ENCODE measurements at places on chromosomes 6 and 20.

DNA sequence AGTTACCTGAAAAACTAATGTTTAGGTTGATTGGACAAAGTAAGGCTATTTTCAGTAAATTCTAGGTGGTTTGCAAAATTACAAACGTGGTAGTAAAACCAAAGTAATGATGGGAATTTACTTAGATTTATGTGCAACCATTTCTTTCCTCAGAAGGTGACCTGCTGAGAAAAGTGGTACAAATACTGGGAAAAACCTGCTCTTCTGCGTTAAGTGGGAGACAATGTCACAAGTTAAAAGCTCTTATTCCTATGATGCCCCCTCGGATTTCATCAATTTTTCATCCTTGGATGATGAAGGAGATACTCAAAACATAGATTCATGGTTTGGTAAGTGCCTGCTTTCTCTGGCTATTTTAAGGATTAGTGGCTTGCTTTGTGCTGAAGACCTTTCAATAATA lies 18.2 kb downstream of the TPX2 start:
- DNase-seq = no peak

DNA sequence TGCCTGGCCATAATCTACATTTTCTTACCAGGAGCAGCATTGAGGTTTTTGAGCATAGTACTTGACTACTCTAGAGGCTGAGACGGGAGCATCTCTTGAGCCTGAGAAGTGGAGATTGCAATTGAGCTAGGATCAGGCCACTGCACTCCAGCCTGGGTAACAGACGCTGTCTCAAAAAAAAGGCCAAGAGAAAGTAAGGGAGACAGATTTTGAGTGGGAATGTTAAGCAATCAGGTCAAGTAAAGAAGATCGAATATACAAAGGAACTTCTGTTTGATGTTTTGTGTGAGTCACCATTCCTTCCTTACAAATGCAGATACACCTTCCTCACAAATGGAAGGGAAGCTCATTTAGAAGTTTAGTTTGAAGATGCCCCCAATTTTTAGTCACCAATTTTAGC lies 4.4 kb downstream of the PNRC1 start:
- DNase-seq = no peak

- peak; percentile 35 for DNase-seq
Measured at GRCh38 chr6:84227044-84227433, 404 bp downstream of the CEP162 start.

DNA sequence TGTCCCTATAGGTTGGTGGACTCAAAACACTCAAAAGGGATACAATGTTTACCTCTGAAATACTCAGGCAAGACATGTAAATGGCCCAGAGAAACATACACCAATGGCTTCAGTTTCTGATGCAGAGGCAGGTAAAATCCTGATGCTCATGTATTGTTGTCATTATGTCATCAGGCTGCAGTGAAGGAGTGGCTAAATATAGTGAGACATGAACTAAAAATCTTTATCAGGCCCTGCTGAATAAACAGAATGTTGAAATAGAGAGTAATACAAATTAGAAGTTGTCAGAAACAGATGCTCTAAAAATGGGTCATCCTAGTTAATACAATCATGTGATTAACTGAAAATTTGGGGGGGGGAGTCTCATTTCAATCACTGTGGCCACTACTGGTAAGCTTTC lies 20.4 kb downstream of the PTPRK start:
- DNase-seq = no peak

GRCh38 chr6:110093981-110094380 lies 85.5 kb downstream of the WASF1 start:
- no peak for DNase-seq

GRCh38 chr20:39019805-39020325 lies 57.7 kb downstream of the DHX35 start:
- no peak for DNase-seq

DNA sequence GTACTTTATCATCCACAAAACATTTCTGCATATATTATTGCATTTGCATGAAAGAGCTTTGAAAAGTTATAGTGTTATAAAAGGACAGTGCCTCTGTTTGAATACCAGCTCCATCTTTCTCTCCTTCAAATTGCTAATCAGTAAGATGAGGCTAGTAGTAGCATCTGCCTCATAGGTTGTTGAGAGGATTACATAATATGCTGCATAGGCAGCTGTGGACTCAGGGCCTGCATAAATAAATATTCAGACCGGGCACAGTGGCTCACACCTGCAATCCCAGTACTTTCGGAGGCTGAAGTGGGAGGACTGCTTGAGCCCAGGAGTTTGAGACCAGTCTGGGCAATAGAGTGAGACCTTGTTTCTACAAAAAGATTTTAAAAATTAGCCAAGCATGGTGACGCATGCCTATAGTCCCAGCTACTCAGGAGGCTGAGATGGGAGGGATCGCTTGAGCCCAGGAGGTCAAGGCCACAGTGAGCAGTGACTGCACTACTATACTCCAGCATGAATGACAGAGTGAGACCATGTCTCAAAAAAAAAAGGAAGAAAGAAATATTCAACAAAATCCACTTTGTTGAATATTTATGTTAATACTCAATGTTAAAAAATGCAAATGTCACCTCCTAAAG lies 18.3 kb upstream of the SEC63 start:
- DNase-seq = no peak

DNA sequence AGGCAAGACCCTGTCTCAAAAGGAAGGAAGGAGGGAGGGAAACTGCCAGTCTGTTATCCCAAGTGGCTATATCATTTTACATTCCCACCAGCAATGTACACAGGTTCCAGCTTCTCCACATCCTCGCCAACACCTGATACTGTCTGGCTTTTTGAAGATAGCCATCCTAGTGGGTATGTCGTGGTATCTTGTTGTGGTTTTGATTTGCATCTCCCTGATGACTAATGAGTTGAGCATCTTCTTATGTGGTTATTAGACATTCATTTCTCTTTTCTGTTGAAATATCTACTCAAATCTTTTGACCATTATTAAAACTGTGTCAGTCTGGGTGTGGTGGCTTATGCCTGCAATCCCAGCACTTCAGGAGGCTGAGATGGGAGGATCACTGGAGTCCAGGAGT lies 47.9 kb upstream of the ARID1B start:
- DNase-seq = no peak

DNA sequence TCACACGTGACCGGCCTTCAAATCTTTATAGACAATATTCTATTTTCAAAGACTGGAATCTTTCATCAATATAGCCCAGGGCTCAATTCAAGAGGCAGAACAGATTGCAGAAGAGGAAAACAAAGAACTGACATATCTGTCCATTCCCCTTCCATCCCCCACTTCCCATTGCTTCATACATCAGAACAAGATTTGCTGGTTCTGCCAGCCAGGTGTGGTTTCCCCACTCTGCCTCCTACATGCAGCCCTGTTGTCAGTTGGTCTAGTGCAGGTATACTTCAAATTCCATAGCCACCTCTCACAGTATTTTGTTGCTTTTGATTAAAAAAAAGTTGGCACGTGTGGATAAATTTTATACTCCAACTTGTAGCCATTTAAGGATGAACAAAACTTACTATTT lies 174.9 kb downstream of the CD109 start:
- DNase-seq = no peak

DNA sequence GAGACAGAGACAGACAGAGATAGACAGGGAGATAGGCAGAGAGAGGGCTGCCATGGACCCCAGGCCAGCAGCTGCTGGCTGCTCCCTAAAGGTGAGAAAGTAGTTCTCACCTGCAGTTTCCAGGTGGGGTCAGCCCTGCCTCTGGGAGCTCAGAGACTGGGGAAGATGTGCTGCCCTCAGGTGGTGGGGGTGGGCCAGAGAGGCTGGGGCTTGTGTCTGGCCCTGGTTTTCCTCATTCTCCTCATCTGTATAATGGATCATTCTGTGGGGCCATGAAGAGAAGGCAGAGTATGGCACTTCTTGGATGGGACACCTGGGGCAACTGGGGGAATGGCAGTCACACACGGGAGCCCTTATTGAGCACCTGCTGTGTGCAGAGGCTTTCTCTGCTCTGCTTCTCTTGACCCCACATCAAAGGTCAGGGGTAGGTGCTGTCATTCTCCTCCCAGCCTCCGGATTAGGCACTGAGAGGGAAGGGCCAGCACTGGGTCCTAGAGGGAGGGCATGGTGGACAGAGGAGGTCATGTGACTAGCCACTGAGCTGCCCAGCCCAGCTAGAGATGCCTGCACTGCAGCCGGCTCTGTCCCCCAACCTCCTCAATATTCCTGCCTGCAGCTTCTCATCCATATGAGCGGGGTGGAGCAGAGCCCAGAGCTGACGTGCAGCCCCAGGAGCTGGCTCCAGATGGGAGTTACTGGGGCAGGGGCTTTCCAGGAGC lies 4.1 kb downstream of the ANGPT4 start:
- no peak for DNase-seq

GRCh38 chr6:90098001-90098531 lies 198.6 kb downstream of the BACH2 start:
- no peak for DNase-seq

DNA sequence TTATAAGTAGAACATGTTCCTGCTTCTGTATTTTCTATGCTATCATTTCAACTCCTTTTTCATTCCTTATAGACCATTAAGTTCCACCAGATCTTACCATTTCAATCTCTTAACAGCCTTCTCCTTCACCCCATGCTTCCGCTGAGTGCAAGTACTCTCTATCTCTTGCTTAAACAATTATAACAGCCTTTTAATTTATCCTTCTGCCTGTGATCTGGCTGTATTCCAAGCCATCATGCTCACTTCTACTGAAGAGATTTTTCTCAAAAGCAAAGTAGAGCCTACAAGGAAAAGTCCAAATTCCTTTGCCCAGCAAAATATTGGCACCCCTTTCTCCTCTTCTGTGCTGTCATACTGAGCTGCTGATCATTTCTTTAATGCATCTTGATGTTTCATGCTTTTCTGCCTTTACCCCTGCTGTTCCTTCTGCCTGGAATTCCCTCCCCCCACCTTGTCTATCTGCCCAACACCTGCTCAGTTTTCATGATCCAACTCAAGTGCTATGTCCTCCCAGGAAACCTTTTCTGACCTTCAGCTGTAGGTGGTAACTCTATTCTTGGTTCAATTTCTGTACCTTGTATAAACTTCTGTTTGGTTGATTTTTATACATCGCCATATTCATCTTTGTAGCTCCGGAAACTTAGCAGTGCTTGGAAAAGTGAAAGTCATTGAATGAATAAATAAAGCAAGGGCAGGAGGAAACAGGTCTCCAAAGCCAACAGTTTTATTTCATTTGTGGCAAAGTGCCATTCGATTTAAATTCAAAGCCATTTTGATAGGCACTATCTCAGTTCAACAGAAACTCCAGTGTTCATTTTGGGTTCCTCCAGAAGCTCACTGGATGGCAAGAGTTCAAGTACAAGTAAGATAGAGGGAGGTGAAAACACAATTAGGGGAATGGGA lies 10.5 kb upstream of the BMP2 start:
- DNase-seq = no peak

DNA sequence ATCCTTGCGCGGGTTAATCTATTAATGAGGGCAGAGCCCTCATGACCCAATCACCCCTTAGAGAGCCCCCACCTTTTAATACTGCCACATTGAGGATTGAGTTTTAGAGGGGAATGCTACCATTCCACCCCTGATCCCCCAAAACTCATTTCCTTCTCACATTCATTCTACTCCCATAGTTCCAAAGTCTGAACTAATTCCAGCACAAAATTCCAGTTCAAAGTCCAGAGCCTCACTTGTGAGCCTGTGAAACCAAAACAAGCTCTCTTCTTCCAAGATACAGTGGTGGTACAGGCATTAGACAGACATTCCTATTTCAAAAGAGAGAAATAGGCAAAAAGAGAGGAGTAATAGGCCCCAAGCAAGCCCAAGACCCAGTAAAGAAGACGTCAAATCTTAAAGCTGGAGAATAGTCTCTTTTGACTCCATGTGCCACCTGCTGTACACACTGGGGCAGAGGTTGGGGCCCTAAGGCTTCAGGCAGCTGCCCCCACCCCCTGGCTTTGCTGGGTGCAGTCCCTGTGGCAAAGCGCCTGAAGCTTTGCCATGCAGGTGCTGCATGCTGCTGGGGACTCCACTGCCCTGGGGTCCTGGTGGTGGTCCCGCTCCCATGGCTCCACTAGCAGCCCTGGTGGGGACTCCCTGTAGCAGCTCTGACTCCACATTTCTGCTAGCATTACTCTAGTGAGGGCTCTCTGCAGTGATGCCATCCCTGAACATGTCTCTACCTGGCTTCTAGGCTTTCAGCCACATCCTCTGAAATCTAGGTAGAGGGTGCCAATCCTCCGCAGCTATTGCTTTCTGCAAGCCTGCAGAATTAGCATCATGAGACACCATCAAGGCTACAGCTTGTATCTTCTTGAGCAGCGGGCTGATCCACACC lies 41.3 kb downstream of the RSPH3 start:
- no peak for DNase-seq

DNA sequence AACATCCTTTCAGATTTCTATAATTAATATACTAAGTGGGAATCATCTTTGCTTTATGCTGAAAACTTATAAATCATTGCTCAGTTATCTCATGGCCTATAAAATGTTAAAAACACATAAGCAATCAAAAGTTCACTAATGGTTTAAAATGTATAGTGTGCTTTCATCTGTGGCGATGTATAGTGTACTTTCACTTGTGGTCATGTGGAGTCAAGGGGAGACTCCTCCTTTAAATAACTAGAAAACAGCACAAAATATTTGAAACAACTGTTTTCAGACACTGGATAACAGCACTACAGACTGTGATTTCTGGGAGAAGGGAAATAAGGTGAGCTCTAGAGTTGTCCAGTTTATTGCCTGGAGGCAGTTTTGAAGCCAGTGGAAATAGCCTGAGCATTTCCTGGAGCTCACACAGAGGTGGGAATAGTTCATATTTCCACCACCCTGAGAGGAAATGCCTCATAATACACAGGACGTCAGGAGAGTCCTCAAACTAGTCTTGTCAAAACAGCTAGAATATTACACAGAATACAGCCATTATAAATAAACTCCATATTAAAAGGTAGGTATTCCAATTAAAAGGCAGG lies 89.4 kb downstream of the CEP162 start:
- DNase-seq = no peak

DNA sequence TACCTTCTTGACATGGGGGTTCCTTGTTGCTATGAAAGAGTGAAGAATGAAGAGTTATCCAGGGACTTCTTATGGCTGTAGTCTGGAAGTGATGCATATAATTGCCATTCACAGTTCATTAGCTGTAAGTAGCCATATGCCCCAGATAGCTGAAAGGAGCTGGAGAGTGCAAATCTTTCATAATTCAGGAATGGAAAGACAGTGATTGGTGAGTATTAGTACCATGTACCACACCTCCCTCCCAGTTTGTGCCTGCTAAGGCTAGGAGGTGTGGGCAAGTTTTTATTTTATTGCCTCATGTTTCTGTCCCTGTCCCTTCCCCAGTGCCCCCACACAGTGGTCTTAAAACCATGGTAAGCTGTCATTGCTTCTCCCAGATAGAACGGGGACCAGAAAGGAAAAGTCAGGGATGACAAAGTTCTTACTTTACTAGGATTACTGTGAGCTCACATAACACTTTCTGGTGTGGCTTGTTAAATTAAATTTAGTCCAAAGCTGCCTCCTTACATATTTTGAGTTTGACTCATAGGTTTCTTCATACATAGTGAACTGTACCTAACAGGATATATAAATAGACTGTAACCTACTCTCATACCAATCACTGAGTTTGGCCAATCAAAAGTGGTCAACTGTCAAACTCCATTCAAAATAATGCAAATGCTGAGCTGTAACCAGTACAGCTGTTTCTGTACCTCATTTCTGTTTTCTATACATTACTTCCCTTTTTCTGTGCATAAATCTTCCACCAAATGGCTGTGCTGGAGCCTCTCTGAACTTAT lies 119.4 kb downstream of the RFPL4B start:
- DNase-seq = no peak

- no peak for DNase-seq
Measured at GRCh38 chr6:16898640-16899396, 137.6 kb upstream of the ATXN1 start.

- DNase-seq = no peak
Measured at GRCh38 chr6:35085359-35086281, 55.5 kb downstream of the TCP11 start.

GRCh38 chr6:20112241-20112640 lies 100.0 kb downstream of the MBOAT1 start:
- no peak for DNase-seq

Measured in erythroblast (primary cell).